ENCODE measurements at places on chromosomes 16 and 17.

- DNase-seq, result no peak
These were observed at the start of gene CNTNAP1 for GRCh38 chr17:42681976-42682721. Gene CNTNAP1 (plus strand): TSS chr17:42682531. CDS start chr17:42682830, 299 bp downstream.

- DNase-seq, result no peak
These were observed 14.2 kb upstream of the HAPSTR1 start for GRCh38 chr16:9077091-9077809.

- peak; percentile 53 for DNase-seq
These were observed 41.5 kb downstream of the CD300LF start for GRCh38 chr17:74671031-74671771.

- DNase-seq, result no peak
These were observed 76.9 kb downstream of the TEX14 start for GRCh38 chr17:58614859-58615459.

GRCh38 chr16:24846548-24847357 lies 990 bp downstream of the SLC5A11 start:
- no peak for DNase-seq

- no peak for DNase-seq
These were observed 39.4 kb upstream of the ZNF750 start for GRCh38 chr17:82879241-82879640.

DNA sequence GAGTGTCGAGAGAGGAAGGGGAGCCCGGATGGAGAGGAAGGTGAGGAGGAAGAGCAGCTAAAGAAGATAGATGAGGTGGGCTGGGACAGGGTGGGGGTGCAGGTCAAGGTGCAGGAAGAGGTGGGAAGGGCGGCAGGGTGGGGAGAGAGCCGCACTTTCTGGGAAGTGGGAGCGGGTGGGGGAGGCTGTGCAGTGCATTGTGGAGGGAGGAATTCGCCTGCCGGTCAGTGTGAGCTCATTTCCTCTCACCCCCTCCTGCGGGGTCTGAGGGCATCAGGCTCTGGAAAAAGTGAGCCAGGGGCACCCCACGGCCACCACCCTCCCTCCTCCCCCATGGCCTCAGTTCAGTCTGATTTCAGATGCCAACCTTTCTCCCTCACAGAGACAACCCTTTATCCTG lies 2.5 kb upstream of the ARHGAP23 start:
- DNase-seq, result no peak

DNA sequence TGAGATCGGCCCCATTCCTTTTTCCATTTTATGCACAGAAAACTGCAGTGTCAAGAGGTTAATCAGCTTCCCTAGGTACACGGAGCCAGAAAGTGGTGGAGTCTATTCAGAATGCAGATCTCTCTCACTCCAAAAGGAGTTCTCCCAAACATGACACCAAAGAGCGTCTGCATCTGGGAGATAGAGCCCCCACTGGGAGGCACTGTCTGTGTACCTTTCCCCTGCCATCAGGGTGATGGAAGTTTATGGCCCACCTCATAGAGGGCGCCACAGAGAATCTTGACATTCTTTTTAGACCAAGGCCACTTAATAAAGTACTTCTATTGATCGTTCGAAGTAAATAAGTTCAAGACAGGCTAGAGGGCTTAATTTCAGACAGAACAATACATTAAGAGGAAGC lies 493.7 kb upstream of the ERCC4 start:
- no peak for DNase-seq

DNA sequence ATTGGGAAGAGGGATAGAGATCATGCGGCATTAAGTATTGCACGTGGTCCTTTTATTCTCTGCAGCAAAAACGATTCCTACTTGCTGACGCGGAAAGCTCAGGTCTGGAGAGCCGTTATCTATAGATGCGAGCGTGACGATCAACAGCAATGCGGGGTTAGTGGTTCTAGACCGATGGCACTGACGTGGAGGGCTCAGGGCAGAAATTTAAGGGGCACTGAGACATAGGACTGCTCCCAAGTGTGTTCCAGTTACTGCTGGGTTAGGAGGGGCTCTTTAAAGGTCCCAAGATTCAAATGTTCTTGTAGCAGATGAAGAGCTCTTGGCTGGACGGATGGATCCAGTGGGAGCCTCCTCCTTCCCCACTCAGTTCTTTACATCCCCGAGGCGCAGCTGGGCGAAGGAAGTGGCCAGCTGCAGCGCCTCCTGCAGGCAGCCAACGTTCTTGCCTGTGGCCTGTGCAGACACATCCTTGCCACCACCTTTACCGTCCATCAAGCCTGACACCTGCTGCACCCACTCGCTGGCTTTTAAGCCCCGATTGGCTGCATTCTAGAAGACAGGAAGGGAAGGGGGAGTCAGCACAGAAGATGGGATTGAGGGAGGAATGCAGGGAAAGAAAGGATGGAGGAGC lies 732 bp upstream of the EXOSC6 start:
- DNase-seq, result no peak

GRCh38 chr16:71339236-71340171 lies 19.0 kb upstream of the CALB2 start:
- DNase-seq, result no peak

DNA sequence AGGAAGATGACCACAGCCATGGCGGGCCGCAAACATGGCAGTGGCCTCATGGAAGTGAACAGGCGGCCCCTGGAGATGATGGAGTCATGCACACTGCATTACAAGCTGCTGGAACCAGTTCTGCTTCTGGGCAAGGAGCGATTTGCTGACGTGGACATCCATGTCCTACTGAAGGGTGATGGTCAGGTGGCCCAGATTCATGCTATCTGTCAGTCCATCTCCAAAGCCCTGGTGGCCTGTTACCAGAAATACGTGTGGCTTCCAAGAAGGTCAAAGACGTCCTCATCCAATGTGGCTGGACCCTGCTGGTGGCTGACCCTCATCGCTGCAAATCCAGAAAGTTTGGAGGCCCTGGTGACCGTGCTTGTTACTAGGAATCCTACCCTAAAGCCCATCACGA lies 13.4 kb upstream of the WSB1 start:
- no peak for DNase-seq

- no peak for DNase-seq
These were observed 88.8 kb upstream of the TNRC6C start for GRCh38 chr17:77869665-77870132.

DNA sequence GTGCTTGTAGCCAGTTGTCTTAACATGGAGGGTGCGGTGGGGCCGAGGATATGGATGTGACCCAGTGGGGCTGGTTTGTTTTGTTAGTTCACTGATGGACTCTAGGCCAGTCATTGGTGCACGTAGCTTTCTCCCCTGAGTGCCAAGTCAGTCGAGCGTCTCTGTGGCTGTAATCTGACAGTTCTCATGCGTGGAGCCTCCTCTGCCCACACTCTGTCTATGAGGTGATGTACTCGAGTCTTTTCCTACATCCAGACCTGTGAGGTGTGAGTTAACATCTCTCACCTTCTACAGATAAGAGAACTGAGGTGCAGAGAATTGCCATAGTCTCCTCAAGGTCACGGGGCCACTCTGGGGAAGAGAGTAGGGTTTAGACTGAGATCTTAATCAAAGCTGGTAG lies 90.2 kb downstream of the MARCHF10 start:
- no peak for DNase-seq

DNA sequence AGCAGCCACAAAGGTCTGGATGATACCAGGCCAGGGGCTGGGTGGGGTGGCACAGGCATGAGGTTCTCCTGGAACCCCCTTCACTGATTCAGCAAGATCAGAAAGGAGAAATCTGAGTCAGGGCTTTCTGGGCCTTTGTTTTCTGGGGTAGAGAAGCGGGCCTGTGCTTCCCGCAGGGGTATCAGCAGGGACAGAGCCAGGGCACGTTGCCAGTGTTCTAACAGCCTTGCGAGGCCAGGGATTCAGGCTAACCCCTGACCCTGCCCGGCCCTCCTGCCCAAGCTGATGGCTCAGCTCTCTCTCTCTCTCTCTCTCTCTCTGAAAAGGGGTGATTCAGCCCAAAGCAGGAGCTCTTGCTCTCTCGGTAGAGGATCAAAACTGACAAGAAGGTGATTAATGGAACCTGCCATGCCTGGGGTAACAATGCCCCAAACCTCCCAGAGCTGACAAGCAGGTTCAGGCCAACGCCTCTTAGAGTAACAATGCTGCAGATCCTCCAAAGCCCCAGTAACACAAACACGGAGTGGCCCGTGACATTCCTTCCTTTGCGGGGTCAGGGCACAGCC lies 2.0 kb upstream of the KRT13 start:
- DNase-seq, result no peak

DNA sequence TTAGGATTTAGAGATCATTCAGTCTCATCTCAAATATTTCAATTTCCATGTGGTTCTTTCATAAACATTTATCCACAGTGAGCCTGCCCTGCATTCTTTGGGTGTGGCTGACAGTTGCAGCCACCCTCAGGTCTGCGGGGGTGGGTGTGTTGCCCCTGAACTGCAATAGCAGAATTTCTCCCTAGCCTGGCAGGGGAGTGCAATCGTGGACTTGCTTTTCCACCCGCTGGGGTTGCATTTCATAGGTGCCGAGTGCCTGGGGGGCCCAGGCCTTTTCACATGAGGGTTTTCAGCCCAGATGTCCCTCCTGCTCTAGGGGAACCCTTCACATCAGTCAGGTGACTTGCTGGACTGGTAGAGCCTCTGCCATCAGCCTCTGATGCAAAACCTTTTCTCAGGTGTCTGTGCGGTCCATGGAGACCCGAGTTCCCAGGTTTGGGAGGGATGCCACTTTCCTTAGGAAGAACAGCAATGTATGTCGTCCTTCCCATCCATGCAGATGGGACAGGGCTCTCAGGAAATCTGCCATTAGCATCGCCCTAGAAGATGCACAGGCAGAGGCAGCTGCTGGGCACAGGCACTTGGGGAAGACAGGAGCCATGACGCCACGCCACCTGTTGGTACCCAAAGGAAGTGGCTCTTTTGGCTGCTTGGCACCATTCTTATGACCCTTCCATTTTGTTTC lies 2.4 kb upstream of the USP36 start:
- DNase-seq, result peak; percentile 44

DNA sequence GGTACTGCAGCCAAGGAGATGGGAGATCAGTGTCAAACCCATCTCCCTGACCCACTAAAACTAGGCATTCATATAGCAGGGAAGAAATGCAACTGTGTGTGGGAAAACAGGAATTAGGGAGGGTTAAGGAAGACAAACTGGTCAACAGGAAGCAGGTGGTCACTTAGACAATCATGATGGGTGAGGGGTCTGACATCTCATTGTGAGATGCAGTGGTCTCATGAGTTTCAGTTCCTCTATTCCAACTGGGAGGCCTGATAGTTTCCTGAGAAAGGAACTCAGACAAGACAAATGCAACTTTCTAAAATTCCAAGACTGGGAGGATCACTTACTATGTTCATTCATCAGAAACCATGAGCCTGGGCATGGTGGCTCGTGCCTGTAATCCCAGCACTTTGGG lies 361.4 kb upstream of the C16orf82 start:
- no peak for DNase-seq

- no peak for DNase-seq
These were observed 138.1 kb downstream of the SHISA9 start for GRCh38 chr16:13039526-13039925.

DNA sequence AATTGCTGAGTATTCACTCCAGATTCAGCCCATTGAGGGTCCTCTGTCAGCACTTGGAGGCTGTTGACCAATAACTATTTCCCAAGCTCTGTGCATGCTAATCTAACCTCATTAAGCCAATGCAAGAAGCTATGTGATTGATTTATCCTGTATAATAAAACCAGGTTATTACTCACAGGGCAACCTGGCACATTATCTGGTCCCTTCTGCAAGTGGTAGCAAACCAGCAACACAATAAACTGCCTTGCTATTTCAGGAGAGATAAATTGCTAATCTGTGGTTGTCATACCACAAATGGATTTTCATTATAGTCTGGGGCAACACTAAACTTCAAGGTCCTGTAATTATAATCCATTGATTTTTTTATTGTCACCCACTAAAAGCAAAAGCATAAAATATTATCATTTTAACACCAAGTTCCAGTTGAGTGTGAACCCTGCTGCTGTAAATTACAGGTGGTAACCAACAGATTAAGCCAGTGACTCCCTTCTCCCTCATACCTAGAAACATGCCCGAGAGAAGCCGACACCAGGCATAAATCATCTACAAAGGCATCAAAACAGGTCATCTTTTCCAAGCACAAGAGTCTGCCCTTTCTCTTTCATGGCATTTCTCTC lies 51.1 kb upstream of the SOX9 start:
- no peak for DNase-seq

DNA sequence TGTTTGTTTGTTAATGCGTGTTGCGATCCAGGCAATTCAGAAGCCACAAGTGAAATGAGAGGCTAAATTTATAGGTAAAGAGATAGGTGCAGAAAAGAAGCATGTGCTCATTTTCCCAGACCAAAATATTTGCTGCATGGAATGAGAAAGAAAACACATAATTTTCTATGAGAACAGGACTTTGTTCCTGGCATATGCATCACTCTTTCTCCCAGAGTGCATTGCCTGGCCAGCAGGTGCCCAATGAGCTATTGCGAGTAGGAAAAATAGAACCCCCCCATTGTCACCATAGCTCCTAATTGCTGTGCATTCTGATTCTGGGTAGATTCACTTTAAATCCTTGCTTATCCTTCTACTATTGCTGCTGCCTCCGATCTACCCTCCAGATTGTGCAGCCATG lies 410.4 kb downstream of the PMP22 start:
- DNase-seq, result no peak

DNA sequence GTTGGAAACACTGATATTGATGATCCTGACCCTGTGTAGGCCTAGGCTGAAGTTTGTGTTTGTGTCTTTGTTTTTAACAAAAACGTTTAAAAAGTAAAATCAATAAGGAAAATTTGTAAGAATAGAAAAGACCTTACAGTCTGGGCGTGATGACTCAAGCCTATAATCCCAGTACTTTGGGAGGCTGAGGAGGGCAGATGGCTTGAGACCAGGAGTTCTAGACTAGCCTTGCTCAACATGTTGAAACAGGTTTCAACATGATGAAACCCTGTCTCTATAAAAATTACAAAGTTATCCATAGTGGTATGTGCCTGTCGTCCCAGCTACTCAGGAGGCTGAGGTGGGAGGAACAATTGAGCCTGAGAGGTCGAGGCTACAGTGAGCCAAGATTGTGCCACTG lies 18.3 kb upstream of the TOM1L1 start:
- no peak for DNase-seq

GRCh38 chr16:22787466-22788192 lies 26.3 kb upstream of the HS3ST2 start:
- DNase-seq, result no peak

GRCh38 chr17:32320847-32321246 lies 21.1 kb downstream of the C17orf75 start:
- no peak for DNase-seq

DNA sequence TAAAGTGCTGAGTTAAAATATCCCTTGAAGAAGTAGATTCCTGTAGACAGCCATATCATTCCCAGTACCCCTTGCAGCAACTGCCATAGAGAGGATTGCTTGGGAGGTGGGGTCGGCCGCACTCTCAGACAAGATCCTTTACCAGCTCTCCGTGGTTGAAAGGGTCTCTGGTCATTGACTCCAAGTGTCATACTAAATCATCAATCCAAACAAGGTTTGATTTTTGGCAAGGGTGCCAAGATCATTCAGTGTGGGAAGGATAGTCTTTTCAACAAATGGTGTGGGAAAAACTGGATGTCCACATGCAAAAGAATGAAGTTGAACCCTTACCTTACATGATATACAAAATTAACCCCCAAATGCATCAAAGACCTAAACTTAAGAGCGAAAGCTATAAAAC lies 21.8 kb downstream of the TBX2 start:
- DNase-seq, result no peak

All from activated CD4-positive, alpha-beta T cell treated with anti-CD3 and anti-CD28 coated beads for 1 hour (primary cell).